ENCODE measurements at places on chromosomes 7 and 10.

GRCh38 chr7:48269066-48269465, 97.8 kb downstream of the ABCA13 start:
- no peak for DNase-seq
- H3K36me3 ChIP-seq = no peaks in the 10 kb centered on the region
- no peaks in the 10 kb centered on the region for H3K4me1 ChIP-seq
- no peak overlapping the region for H3K4me3 ChIP-seq
- no peaks in the 10 kb centered on the region for H3K27me3 ChIP-seq

DNA sequence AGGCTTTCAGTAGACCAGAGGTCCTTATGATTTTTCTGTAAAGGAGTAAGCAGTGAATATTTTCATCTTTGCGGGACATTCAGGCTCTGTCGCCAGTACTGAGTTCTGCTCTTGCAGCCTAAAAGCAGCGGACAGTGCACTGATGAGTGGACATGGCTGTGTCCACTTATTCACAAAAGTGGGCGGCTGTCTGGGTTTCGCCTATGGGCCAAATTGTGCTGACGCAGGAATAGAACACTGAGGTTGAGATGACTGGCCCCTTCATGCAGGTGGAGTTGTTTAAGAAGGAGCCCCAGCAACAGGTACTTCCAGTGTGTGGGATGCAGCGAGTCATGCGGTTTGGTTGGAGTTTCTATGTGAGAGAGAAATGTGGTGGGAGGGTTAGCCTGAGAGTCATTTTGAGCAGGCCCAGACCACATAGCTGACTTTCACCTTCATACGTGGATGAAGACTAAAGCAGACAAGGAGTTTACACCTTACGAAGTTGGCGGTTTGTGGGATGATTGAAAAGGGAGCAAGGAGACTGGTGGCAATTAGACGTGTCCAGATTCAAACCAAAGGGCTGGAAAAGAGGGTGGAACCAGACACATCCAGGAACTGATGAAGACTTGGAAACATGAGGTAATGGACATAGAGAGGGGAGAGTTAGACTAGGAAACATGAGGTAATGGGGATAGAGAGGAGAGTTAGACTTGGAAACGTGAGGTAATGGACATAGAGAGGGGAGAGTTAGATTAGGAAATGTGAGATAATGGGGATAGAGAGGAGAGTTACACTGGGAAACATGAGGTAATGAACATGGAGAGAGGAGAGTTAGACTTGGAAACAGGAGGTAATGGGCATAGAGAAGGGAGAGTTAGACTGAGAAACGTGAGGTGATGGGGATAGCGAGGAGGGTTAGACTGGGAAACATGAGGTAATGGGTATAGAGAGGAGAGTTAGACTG, 38.2 kb downstream of the WDR37 start:
- no peaks in the 10 kb centered on the region for H3K27me3 ChIP-seq
- peaks cover 4% of the 10 kb centered on the region for H3K4me1 ChIP-seq
- no peak overlapping the region for H3K27ac ChIP-seq

DNA sequence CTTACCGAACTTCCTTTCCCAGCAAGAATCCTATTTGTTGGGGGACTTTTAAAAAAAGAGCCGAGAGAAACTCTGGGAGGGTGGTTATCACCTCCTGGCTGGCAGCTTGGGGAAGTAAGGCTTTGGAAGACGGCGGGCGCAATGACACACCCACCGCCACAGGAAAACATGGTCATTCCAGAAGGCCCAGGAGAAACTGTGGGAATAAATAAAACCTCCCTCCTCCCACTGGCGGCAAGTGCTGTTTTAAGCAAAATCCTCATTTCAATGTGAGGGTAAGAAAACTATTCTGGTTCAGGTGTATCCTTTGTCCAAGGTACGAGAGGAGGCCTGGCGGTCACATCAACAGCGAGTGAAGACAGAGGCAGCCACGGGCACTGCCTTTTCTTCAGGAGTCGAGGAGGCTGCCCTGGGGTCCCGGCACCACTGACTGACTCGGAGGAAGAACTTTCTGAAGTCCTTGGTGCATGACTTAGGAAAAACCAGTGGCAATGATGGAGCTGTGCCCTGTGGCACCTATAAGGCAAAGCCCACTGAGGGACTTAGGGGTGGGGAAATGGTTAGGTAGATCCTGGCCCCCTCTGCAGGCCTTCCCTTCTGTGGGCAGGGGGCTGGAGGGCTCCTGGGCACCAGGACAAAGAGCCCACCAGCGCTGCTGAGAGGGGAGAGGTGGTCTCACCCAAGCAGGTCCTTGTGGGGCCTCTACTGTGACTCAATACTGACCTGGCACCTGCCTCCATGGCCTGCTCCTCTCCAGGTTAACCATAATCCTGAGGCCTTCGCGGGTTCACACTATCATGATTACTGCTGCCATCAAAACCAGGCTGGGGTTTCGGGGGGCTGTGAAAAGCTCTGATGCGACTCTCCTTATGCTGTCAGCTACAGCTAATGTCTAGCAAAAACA, 21.4 kb downstream of the DNAJB12 start:
- DNase-seq = no peak
- no peaks in the 10 kb centered on the region for H3K27me3 ChIP-seq
- peaks cover 20% of the 10 kb centered on the region for H3K36me3 ChIP-seq
- H3K4me3 ChIP-seq = no peak overlapping the region
- peak overlapping the region; percentile 90 for H3K27ac ChIP-seq

DNA sequence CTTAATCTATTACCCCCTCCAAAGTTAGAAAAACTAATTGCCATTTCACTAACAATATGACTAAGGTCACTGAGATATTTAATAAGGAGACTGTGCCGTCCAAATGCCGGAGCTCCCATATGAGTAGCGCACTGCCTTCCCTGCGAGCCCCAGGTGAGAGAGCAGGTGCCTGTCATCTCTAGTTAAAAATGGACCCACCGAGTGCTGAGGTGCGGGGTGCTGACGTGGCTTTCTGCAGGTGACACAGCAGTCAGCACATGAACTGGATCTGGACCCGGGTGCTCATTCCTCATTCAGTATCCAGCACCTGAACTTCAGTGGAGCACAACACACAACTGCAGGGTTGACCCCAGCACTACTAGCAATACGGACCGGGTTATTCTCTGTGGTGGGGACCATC, 138.0 kb upstream of the NPS start:
- no peaks in the 10 kb centered on the region for H3K4me1 ChIP-seq
- no peak overlapping the region for H3K4me3 ChIP-seq
- DNase-seq = no peak
- H3K27me3 ChIP-seq = no peaks in the 10 kb centered on the region
- H3K27ac ChIP-seq = no peak overlapping the region
- H3K36me3 ChIP-seq = no peaks in the 10 kb centered on the region

DNA sequence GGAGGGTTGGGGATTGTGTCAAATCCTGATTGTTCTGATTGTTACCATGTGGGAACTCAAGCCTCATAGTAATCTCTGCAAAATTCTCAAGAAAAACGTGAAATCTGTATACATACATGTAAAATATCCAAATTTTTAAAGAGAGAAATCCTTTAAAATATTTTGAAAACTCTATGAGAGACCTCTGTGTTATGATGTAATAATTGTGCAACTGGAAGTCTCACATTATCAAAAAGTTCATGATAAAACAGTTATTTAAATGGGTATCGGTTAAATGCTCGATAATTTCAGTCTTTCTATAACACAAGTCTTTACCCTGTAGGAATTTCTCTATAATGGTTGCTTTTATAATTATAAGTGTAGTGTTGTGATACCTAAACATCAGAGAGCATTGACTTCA, 95.5 kb downstream of the TMEM26 start:
- H3K36me3 ChIP-seq = no peaks in the 10 kb centered on the region
- no peaks in the 10 kb centered on the region for H3K27me3 ChIP-seq
- no peak overlapping the region for H3K27ac ChIP-seq
- no peak for DNase-seq
- no peaks in the 10 kb centered on the region for H3K4me1 ChIP-seq
- H3K4me3 ChIP-seq = no peak overlapping the region

GRCh38 chr10:20870834-20871233, 26.3 kb downstream of the NEBL start:
- H3K4me3 ChIP-seq = no peak overlapping the region
- H3K27ac ChIP-seq = no peak overlapping the region
- no peaks in the 10 kb centered on the region for H3K36me3 ChIP-seq
- DNase-seq = no peak

DNA sequence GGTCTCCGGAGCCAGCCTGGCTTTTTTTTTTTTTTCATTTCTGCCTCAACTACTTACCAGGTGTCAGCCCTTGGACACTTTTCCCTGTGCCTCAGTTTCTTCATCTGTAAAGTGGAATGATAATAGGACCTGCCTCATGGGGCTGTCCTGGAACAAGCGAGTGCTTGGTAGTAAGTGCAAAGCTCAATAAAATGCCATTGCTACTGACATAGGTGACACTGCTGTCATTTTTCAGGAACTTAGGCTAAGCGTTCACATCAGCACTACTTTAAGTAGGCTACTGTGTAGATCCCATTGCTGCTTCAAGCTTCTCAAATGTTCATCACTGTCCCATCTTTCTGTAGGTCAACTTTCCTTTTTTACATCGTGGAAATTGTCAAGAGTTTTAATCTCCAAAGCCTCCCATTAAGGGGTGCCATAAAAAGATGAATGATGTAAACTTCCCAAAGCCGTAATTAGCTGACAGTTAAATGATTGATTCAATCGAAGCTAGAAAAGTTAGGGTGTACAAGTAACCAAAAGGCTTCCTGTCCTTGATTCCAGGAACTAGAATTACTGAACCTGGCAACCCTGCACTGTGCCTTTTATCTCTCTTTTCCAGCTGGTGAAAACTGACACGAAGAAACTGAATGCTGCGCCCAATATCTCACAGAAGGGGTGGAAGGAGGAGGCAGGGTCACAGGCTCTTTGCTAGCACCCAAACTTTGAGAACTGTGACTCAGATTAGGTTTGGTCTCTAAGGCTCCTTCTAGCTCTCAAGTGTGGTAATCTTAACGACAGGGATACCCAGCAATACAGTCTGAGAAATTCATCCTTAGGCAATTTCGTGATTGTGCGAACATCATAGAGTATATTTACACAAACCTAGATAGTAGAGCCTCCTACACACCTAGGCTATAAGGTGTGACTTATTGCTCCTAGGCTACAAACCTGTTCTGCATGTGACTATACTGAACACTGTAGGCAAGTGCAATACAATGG, 861 bp upstream of the USP6NL start:
- H3K4me3 ChIP-seq = peak overlapping the region; percentile 75
- H3K36me3 ChIP-seq = no peaks in the 10 kb centered on the region
- peak overlapping the region; percentile 84 for H3K27ac ChIP-seq
- DNase-seq = no peak

GRCh38 chr10:75707080-75707840, 275.8 kb downstream of the LRMDA start:
- no peak overlapping the region for H3K4me3 ChIP-seq
- H3K4me1 ChIP-seq = peaks cover under 1% of the 10 kb centered on the region
- DNase-seq = no peak
- no peaks in the 10 kb centered on the region for H3K36me3 ChIP-seq
- no peaks in the 10 kb centered on the region for H3K27me3 ChIP-seq

All from heart right ventricle (tissue), 16 donors.